Activated T-cell treated with anti-CD3 and anti-CD28 coated beads for 1 hour (primary cell): ENCODE measurements at places on chromosomes 16 and 17.

DNA sequence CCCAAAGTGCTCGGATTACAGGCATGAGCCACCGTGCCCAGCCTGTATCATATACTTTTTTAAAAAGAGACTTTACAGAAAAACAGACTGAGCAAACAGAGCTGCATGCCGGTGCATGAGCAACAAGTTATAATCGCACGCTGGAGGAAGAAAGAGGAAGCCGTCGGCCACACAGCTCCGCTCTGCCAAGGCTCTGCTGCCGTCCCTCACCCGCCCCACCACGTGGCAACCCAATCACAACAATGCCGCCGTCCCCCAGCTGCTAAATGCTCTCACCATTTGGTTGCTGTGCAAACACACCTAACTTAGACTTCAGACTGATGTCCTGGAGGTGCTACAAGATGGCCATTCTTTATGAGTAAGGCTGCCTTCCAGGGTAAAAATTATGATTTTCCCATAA lies 83.5 kb downstream of the ADCY9 start:
- no peak for DNase-seq

DNA sequence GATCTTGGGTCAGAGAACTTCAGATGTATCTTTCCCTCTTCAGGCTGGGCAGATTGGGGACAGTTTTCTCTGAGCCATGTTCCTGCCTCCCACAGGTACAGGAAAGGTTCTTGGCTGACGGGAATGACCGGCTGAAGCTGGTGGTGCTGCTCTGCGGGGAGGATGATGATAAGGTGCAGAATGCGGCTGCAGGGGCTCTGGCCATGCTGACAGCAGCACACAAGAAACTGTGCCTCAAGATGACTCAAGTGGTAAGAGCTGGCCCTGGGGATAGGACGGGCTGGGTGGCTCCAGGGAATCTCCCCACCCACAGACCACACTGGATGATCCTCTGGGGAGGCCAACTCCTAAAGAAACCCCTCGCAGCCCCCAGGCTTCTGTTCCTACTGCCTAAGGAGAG lies 10.9 kb downstream of the SLC35G3 start:
- DNase-seq = no peak

- DNase-seq = no peak
Observed at GRCh38 chr16:3174618-3175148, 13.3 kb upstream of the OR1F1 start.

GRCh38 chr16:24734382-24734781 lies 4.9 kb downstream of the TNRC6A start:
- no peak for DNase-seq

- DNase-seq = no peak
Observed at GRCh38 chr17:30278032-30278431, 13.7 kb downstream of the BLMH start.

DNA sequence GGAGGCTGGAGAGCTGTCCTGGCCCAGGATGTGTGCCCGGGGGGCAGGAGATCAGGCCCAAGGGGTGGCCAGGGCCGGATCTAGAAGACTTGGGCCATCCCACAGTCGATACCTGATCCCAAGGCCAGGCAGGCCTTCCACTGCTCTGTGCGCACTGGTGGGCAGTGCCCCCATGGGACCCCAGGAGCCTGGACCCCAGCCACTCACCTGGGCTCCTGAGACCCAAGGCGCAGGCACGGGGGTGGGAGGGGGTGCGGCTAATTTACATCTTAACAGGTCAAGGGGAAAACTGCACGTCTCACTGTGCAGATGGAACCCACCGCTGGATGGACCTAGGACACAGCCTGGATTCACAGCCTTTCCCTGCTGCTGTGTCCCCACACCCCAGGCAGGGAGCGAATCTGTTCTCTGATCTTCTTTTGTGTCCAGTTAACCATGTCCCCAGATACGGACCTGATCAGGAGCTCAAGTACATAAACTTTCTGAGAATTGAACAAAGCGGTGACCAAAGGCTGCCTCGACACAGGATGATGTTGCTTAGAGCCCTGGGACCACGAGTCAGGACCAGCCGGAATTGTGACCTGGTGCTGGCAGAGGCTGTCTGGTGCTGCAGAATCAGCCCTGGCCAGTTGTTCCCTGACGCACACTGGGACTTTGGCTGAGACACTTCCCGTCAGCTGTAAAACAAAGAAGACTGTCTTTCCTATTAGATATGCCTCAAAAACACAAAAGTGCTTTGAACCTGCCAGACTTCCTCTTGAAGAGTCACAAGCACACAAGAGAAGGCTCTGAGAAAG lies 60.6 kb downstream of the TNFRSF13B start:
- DNase-seq = no peak

DNA sequence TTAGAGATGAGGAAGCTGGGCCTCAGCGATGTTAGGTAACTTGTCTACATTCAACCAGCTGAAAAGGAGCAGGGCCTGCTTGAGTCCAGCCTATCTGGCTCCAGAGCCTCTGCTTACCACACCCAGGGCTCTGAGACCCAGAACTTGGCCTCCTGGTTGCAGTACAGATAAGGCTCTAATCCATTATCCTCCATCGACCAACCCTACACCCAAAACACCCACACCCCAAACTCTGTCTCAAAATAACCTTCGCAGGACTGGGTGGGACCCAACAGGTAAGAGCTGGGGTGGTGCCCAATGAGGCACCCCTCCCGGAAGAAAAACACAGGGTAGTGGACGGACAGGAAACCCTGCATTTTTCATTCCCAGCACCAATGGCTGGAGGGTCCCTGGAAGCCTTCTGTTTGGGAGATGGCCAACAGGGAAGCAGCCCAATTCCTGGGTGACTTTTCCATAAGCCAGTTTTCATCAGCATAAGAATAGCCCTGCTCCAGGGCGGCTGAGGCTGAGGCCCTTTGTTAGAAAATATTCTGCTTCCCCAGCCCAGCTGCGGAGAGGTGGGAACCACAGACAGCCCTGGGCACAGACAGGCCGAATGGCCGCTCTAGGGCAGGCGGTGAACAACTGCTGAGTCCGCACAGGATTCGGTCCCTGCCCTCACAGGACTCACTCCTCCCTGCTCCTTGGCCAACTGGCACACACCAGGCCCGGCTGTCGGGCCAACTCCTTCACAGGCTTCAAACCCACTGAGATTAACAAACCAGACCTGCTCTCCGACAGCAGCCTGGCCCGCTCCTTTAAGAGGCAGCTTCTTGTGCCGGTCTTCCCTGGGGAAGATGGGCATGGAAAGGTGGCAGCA lies 9.8 kb downstream of the SMIM5 start:
- no peak for DNase-seq

DNA sequence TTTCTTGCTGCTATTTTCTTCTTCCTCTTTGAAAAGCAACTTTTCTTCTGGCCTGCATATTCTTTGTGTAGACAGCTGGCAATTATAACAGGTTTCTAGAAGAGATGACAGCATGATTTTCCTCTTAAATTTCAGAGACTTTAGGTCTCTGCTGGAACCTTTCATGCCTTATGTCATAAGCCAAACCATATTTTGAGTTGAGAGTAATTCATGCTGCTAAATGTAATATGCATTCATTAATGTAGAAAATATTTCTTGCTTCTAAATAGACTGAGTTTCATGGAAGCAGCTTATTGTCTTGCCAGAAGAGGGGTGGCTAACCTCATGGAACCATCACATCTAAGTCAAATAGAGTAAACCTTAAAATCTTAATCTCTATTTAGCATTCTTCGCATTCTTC lies 25.9 kb upstream of the ABCA9 start:
- DNase-seq = no peak

DNA sequence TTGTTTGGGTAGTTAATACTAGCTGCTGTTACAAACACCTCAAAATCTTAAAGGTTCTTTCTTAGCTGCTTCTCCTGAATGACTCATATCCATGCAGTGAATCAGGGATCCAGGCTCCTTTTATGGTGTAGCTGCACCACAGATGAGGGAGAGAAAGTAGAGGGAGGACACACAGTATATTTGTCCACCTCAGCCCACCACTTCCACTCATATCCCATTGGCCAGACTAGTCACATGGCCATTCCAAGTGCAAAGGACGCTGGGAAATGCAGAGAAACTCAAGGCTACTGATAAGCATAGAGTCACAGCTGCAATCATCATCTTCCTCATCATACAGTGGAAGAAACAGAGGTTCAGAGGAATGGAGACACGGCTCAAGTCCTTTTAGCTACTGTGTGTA lies 63.8 kb downstream of the GSG1L start:
- no peak for DNase-seq

DNA sequence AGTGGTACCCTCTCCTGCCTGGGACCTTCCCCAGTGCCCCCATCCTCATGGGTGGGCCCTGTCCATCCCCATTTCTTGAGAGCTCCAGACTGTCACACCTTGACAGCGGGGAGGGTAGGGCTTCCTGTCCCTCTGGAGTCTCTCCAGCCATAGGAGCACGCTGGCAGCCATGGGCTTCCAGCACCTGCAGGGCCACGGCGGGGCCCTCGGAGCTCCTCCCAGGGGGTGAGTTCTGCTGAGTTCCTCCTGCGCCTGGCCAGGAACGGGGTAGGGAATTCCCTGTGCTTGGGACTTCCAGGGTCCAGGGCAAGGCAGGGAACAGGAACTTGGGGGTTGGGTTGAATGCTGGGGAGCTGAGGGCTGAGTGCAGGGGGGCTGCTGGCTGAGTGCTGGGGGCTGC lies 23.0 kb upstream of the AATK start:
- no peak for DNase-seq

DNA sequence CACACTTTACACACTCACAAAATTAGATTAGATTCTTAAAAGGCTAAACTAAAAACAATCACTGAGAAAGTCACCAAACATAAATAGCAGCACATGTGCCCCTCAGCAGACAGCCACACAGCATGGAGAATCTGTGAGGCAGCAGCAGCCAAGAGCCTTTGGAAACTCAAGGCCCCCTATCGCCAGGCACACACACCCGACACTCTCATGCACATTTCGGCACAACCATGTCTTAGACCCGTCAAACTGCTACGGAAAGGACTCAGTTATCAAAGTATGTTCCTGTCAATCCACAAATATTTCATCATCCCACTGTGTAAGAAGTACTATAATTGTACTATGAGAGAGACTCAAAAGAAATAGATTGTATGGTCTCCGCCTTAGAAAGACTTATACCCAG lies 20.9 kb downstream of the UBE2O start:
- DNase-seq = no peak

DNA sequence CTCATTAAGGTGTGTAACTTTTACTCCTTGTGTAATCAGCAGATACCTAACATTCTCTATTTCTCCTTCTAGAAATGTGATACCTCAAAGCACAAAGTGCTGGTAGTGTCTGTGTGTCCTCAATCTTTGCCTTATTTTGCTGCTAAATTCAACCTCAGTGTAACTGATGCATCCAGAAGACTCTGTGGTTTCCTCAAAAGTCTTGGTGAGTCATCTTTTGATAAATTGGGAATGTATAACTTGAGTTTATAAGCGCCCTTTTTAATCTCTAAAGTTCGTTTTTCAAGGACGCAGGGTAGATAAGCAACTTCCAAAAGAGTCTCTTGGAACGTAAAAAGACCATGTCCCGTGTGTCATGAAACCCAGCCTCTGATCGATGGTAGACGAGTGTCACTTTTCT lies 10.2 kb downstream of the NARF start:
- DNase-seq = no peak

- DNase-seq = no peak
Observed at GRCh38 chr17:32174889-32175288, 32.6 kb downstream of the RHOT1 start.

GRCh38 chr17:27741971-27742575 lies 58.3 kb downstream of the NOS2 start:
- DNase-seq = no peak

- no peak for DNase-seq
Observed at GRCh38 chr17:3641717-3642486, 5.3 kb downstream of the CTNS start.

DNA sequence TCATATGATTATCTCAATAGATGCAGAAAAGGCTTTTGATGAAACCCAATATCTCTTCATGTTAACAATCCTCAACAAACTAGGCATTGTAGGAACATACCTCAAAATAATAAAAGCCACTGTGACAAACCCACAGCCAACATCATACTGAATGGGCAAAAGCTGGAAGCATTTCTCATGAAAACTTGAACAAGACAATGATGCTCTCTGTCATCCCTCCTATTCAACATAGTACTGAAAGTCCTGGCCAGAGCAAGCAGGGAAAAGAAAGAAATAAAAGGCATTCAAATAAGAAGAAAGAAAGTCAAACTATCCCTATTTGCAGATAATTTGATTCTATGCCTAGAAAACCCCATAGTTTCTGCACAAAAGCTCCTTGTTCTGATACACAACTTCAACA lies 999.2 kb upstream of the GOT2 start:
- DNase-seq = no peak
